ENCODE measurements at places on chromosomes 2 and 18. TPM values are rescaled to one million over a fixed set of nuclear protein-coding genes. Genes with fewer than 3 reads are reported as not detected.

DNA sequence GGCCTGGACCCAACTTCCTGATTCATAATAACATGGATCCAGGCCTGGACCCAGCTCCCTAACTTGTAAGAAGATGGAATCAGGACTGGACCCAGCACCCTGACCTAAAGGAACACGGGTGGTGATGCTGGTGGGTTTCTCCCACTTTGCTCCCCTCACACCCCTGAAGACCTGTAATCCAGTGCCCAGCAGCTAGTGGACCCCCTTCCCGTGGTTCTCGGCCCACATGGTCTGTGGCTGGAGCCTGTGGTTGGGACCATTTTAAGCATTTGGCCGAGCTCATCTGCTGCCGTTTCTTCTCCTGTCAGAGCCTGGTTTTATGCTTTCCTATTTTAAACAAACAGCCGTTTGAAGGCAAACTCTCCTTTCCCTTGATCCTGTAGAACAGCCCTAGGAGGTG, 232.8 kb downstream of the EIPR1 start:
- H3K27ac ChIP-seq: no peak overlapping the region
- DNase-seq: no peak
- no peaks in the 10 kb centered on the region for H3K36me3 ChIP-seq
- no peaks in the 10 kb centered on the region for H3K27me3 ChIP-seq
- H3K4me3 ChIP-seq: no peak overlapping the region

DNA sequence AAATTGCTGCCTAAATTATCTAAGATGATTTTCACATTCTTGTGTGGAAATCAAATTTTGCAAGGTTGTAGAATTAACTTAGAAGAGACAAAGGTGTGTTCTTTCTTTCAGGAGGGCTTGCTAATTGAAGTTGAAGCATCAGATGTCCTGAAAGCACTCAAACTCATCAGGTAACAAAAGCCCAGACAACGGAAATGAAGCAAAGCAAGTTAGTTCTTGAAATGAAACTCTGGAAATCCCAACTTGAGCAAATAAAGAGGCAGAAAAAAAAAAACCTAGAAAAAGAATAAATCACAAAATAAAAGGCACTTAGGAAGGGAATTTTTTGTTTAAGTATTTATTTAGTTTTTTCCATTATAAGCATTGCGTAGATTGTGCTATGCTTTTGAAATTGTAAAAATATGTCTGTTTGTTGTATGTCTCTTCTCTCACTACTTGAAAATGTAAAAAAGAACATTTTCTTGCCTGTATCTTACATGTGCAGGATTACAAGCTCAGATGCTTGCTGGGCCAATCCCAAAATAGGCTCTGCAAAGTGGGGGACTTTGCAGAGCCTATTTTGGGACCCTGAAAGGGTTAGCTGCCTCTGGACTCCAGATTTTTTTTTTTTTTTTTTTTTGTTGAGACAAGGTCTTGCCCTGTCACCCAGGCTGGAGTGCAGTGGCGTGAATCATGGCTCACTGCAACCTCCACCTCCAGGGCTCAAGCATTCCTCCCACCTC, 46.7 kb downstream of the FAM161A start:
- no peaks in the 10 kb centered on the region for H3K36me3 ChIP-seq
- no peak for DNase-seq
- H3K27me3 ChIP-seq: no peaks in the 10 kb centered on the region
- H3K4me3 ChIP-seq: no peak overlapping the region

DNA sequence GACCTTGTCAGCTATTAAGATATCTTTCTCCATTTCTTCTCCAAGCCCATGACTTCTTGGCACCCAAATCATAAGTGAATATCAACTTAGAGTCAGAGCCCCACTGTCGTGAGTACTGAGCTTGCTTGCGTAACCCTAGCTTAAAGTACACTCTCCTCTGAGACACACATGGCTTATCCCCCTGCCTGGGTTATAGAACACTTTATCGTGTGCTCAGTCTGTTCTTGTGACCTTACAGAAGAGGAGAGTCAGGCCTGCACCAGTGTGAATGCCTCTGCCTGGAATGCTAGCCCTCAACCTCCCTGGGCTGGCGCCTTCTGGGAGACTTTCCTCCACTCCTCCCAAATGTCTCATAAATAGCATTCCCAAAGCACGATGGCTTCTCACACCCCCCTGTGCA, 79.3 kb downstream of the CEP192 start:
- no peaks in the 10 kb centered on the region for H3K27me3 ChIP-seq
- H3K4me1 ChIP-seq: no peaks in the 10 kb centered on the region
- peak; percentile 9 for DNase-seq
- H3K4me3 ChIP-seq: no peak overlapping the region
- peak overlapping the region; percentile 50 for H3K27ac ChIP-seq

- no peak overlapping the region for H3K27ac ChIP-seq
- H3K4me3 ChIP-seq: no peak overlapping the region
- H3K36me3 ChIP-seq: no peaks in the 10 kb centered on the region
- H3K4me1 ChIP-seq: no peaks in the 10 kb centered on the region
- peaks cover 3% of the 10 kb centered on the region for H3K27me3 ChIP-seq
These were observed 69.2 kb downstream of the NPPC start for GRCh38 chr2:231856959-231857358.

DNA sequence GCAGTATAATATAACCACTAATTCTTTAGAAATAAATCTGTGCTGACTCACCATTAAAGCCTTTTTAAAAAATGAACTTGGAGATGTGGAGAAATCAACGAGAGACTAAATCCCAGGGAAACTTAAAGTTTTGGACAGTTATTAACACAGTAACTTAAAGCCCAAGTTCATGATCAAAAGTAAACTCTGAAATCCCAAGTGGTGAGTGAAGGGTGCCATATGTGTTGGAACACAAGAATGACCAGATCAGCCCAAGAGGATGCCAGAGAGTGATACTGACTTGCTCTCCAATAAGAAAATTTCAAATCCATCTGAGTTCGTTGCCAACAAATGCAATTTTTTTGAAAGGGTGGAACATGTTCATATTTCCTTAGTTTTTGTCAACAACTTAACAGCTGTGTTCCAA, 838.1 kb upstream of the ACVR2A start:
- no peaks in the 10 kb centered on the region for H3K4me1 ChIP-seq
- H3K4me3 ChIP-seq: no peak overlapping the region
- no peak overlapping the region for H3K27ac ChIP-seq
- H3K27me3 ChIP-seq: no peaks in the 10 kb centered on the region
- DNase-seq: no peak

- DNase-seq: no peak
- no peaks in the 10 kb centered on the region for H3K4me1 ChIP-seq
- H3K27ac ChIP-seq: no peak overlapping the region
- no peak overlapping the region for H3K4me3 ChIP-seq
- H3K27me3 ChIP-seq: peaks cover 30% of the 10 kb centered on the region
These were observed 26.8 kb downstream of the LAMA1 start for GRCh38 chr18:7090771-7091170.

GRCh38 chr2:234145057-234145456, 94.6 kb downstream of the SPP2 start:
- H3K27ac ChIP-seq: no peak overlapping the region
- peaks cover 6% of the 10 kb centered on the region for H3K4me1 ChIP-seq
- no peaks in the 10 kb centered on the region for H3K27me3 ChIP-seq
- DNase-seq: no peak

DNA sequence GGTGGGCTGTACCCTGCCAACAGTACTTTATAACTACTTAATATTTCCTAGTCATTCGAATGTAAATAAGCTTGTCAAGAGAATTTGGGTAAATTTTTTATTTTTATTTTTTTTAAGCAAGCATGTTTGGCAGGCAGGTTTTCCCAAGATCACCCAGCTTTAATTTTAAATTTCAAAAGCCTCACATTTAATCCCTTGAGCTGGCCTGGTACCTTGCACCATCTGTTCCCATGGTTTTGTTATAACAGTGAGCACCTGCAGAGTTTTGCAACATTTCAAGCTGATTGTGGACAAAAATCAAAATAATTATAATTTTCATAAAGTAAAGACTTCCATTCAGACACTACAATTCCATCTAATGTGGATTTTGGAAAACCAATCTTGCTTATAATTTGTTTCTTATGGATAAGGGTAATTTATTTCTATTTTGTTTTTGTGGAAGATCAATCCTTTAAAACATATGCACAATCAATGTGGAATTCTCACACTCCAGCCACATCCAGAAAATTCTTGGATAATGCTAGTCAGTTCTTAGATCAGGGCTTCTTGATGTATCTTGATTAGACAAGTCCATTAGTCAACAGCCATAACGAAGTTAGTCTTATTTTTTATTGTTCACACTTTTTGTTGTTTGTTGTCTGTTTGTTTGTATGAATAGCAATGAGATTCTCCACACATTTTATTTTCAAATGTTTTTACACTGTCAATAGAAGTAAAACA, 689.3 kb downstream of the NR4A2 start:
- no peaks in the 10 kb centered on the region for H3K36me3 ChIP-seq
- H3K4me1 ChIP-seq: no peaks in the 10 kb centered on the region
- H3K4me3 ChIP-seq: no peak overlapping the region
- H3K27ac ChIP-seq: no peak overlapping the region

- peaks cover 63% of the 10 kb centered on the region for H3K36me3 ChIP-seq
- H3K27me3 ChIP-seq: no peaks in the 10 kb centered on the region
- H3K4me1 ChIP-seq: no peaks in the 10 kb centered on the region
- H3K4me3 ChIP-seq: no peak overlapping the region
- DNase-seq: no peak
These were observed 18.9 kb downstream of the SLC20A1 start for GRCh38 chr2:112664689-112665088.

DNA sequence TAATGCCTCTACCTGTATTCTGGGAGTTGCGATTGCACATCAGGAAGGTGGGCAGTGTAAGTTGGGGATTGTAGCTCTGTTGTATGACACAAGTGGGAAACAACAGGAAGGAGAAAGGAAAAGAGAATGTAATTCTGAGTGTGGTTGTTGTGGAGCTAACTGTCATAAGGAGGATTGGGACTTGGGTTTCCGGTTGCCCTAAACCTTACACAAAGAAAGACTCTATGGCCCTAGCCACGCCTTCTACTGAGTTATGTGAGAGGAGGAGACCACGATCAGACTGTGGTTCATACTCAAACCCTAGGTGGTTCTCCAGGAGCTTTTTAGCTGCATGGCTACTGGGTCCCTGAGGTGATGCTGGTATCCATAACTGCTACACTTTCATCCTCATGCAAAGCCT, 86.5 kb downstream of the TANC1 start:
- no peaks in the 10 kb centered on the region for H3K4me1 ChIP-seq
- H3K27me3 ChIP-seq: no peaks in the 10 kb centered on the region
- H3K36me3 ChIP-seq: no peaks in the 10 kb centered on the region
- H3K4me3 ChIP-seq: no peak overlapping the region
- DNase-seq: no peak

- H3K27me3 ChIP-seq: no peaks in the 10 kb centered on the region
- no peaks in the 10 kb centered on the region for H3K36me3 ChIP-seq
- DNase-seq: no peak
- H3K27ac ChIP-seq: no peak overlapping the region
- H3K4me1 ChIP-seq: no peaks in the 10 kb centered on the region
These were observed 288.1 kb downstream of the TMX3 start for GRCh38 chr18:68426731-68427315.

DNA sequence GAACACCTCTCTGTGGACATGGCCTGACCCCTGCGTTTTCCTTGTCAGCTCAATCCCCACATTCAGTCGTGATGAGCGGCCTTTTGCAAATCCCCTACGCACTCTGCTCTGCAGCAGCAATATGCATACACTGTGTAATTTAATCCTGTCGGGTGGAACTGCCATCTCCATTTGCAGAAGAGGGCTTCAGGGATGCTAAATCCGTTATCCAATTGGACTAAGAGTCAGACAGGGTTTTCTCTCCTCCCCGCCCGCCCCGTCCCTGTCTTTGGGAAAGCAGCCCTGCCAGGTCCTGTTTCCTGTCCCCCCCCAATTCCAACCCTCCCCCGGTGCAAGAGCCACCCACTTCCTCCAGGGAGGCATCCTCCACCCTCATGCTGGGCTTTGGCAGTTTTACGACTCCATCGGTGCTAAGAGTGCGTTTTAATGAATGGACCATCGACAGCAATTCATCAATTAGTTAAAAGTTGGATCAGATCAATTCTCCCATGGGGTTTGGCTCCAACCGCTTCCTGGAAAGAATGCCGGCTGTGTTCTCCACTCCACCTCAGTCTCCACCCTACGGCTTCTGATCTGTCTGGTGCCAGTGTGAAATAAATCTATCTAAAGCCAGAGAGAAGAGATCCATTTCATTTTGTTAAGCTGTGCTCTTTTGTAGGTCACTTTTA, 53.5 kb upstream of the ASAP2 start:
- H3K4me1 ChIP-seq: peaks cover 13% of the 10 kb centered on the region
- no peaks in the 10 kb centered on the region for H3K27me3 ChIP-seq
- H3K36me3 ChIP-seq: no peaks in the 10 kb centered on the region
- H3K4me3 ChIP-seq: no peak overlapping the region

DNA sequence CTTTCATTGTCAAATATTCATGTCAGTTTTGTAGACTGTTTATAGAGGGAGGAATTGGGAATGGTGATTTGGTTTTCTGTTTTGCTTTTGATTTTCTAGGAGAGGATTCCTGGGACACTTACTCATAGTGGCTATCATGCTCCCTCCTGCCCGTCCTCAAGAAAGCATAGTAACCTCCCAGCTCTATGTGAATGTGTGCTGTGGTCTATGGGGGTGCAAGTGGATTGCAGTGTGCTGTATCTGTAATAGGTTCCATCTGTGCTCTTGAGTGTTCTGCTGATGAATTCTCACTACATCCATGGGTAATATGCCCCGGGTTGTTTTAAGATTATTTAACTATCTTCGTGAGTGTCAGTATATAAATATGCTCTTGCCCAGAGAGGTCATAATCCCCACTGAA, 811.3 kb downstream of the CNTNAP5 start:
- no peaks in the 10 kb centered on the region for H3K4me1 ChIP-seq
- H3K4me3 ChIP-seq: no peak overlapping the region
- H3K27ac ChIP-seq: no peak overlapping the region
- H3K36me3 ChIP-seq: no peaks in the 10 kb centered on the region
- H3K27me3 ChIP-seq: no peaks in the 10 kb centered on the region
- DNase-seq: no peak

GRCh38 chr2:28422908-28423741, 30.5 kb downstream of the FOSL2 start:
- H3K4me3 ChIP-seq: no peak overlapping the region
- H3K4me1 ChIP-seq: peaks cover 14% of the 10 kb centered on the region
- DNase-seq: no peak
- H3K36me3 ChIP-seq: no peaks in the 10 kb centered on the region

FMNL2 gene
- 9.2 TPM for total RNA-seq

SIX3 gene
- total RNA-seq: not detected

CTAGE1 gene
- not detected for total RNA-seq

ZC3H8 gene
- total RNA-seq: 13.2 TPM

LRRC30 gene
- not detected for total RNA-seq

UPP2 gene
- total RNA-seq: not detected

All from heart right ventricle (tissue), 16 donors.